ENCODE measurements at places on chromosomes 16 and 17.

DNA sequence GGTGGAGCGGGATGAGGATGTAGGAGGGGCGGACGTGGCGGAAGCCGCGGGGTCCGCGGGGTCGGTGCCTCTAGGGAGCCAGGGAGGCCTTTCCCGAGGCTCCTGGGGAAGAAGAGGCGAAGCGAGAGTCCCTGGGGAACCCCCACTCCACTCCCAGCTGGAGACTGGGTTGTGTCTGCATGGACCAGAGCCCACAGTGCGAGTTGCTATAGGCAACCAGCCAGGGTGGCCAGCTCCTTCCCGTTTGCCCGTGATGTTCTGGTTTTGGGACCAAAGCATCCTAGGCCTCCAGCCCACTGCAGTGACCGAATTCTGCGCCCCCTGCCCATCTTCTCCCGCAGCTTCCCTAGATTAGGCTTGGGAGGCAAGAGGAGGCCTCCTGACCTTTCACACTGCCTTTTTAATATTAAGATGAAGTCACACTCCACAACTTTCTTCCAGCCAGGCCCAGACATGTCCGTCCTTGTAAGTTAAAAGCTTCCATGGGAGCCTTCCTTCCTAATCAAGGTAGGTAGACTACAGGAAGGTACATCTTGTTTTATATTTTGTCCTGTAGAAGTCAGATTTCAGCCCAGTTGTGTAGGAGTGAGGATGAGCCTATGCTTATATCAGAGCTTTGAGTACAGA is 469 bp downstream of the AMZ2 start:
- no peak for DNase-seq

GRCh38 chr16:77330332-77331042 is 104.3 kb downstream of the ADAMTS18 start:
- DNase-seq: no peak

DNA sequence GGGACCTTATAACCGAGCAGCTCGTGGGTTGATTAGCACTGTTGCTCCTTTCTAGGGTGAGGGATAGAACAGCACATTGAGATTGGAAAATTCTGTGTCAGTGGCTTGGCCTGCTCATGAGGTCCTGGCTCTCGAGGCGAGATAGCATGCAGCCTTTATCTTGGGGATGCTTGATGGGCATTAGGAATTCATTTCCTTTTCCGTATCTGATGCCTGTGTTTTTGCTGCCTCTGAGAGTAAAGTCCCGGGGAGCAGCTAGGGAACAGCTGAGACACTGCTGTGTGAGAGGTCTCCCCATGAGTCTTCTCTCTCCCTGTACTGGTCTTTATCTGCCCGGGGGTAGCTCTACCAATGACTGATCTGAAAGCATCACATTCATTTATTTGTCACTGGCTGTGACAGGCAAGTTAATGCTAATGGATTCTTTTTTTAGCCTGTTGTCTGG is 14.5 kb downstream of the MSI2 start:
- no peak for DNase-seq

DNA sequence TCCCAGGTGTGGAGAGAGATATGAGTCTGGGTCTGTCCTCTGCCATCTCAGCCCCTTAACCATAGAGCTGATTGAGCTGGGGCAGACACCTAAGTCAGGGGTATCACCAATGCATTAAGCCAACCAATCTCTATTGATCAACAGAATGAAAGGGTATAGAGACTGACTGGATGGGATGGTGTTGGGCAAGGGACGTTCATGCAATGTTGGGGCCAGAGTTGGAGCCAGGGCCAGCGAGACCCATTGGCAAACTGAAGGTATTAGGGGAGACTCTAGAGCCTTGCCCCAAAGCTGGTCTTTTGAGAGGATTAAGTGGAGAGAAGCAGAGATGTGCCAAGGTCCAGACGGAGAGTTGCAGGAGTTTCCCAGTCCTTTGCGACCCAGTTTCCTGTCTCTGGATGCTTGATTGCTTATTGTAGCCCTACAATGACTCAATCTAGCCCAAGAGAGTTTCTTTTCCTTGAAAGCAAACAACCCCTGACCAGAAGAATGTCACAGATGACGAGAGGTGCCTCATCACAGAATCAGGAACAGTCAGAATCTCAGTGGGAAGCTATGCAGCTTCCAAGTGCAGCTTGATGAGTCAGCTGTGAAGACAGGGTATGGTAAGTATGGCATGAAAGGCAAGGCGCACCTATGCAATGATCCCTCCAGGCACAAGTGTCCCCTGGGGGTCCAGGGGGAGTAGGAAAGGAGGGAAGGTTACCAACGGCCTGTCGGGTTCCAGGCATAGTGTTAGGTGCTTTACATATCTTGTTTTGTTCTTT is 137.2 kb downstream of the UTP18 start:
- no peak for DNase-seq

DNA sequence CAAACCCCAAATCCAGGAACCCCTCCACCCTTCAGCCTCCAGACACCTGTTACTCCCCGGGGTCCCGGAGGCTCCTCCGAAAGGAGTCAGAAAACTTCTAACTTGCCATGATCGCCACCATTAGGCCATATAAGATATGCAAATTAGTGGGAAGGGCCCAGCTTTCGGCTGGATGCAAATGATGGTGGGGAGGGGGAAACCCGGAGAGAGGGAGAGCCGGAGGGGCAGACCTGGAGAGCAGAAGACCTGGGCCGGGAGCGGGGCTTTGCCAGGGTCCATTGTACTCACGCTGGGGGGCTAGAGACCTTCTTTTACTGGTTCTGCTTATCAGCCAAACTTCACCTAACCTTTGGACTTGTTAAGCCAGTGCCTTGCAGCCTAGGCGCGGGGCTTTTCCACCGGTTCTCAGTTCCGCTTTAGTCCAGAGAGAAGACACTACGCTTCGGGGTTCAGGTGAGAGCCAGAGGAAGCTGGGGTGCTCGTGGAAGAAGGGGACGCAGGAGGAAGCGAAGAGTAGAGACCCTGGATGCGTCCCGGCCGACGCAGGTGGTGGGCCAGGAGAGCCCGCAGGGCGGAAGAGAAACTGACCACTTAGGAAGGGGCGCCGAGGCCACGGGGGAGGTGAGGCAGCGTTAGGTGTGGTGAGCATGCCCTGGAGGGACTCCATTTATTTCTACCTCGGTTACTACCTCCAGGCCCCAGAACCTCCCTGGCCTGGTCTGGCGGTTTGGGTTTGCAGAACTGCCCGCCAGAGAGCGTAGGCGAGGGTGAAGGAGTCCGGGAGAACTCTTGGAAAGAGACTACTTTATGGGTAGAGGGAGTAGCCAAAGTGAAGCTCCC is at the start of gene HNF1B:
TSS of gene HNF1B (minus strand) at position 99 of the 840 bp plus-strand sequence. CDS start 175 bp downstream, outside the sequence.
- DNase-seq: peak; percentile 30

DNA sequence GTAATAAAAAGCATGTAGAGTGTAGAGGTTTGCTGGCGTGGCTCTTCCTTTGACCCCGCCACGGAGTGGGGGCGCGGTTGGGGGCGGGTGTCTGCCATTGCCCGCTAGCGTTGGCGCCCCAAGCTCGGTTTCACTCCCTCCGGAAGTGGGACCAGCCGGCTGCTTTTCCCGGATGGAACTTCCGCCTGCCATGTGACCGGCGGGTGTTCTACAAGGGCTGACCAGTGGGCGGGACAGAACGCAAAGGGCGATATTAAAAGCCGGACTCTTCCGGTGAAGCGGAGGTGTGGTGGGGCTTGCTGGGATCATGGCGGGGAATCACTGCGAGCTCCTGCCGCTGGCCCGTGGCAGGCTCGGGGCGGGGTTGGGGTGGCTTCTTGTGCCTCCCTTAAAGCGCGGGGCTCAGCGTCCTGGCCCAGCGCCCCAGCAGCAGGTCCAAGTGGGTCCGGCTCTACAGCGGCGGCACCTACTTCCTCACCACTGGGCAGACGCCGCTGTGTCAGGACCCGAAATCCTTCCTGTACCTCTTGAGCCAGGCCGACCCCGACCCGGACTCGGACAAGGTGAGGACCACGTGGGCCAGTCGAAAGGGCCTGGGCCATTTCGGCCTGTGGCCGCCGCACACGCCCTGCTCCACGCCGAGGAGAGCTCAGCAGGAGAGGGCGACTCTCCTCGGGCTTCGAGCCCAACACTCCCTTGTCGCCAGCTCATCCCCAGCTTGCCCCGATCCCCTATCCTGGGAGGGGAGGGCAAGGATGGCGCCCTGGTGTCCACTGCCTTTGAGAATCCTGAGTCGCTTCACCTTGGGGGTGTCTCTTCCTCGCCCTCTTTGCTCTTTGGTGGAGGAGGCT is 65.6 kb downstream of the PDPK1 start:
- DNase-seq: peak; percentile 87

DNA sequence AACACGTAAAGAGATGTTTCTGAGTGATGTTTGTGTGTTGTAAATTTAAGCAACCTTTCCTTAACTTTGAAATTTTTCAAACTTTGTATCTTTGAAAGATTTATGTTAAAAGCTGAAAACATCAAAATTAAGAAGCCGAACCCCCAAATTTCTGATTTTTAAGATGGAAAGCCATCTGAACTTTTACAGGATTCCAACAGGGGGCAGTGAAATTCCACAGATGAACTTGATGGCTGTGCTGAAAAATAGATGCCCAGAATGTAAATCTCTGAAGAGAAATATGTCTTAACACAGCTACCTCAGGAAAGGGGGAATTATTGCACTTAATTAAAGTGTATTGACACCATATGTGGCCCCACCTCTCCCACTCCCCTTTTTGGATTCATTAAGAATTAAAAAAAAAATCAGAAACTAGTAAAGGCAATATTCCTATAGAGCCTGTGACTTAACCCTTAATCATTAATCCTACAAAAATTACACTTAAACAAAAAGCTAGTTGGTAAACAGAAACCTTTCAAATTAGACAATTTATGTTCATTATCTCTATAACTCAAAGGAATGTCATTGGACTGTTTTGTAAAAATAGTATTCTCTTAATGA is 597.9 kb downstream of the KCNJ2 start:
- no peak for DNase-seq

GRCh38 chr17:35586569-35587073 is 501 bp upstream of the AP2B1 start:
- no peak for DNase-seq

DNA sequence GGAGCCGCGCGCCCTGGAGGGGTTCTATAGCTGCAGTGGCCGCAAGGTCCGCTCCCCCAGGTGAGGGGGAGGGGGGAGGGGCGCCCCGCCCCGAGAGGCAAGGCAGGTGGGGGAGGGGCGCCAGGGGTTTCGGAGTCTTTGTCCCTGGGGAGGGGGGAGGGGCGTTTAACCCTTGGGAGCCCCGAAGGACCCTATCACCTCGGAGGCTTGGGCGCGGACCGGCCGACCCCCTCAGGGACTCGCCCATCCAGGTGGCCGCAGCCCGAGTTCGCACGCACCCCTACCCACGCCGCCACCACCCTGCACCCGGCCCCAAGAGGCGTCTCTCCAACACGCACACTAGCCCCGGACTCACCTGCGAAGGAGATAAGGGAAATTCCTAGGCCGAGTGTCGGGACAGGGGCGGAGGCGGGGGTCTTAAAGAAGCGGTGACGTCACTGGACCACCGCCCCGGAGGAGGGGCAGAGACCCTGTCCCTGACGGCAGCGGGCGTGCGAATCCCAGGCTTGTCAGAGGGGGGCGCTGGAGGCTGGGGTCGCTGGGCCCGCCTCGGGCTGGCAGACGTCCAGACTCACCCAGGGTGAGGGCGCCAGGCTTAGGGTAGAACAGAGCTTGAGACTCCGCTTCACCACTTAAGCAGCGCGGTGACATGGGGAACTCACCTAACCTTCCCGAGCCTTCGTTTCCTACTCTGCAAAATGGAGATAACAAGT is at the start of gene CLDN6:
TSS of gene CLDN6 (minus strand) at position 390 of the 713 bp plus-strand sequence. CDS start 2,162 bp downstream, outside the sequence.
- no peak for DNase-seq

GRCh38 chr17:50719144-50719923 is at the start of gene LUC7L3:
LUC7L3 (plus strand) TSS chr17:50719603; CDS start chr17:50719733, 130 bp downstream.
- peak; percentile 75 for DNase-seq

DNA sequence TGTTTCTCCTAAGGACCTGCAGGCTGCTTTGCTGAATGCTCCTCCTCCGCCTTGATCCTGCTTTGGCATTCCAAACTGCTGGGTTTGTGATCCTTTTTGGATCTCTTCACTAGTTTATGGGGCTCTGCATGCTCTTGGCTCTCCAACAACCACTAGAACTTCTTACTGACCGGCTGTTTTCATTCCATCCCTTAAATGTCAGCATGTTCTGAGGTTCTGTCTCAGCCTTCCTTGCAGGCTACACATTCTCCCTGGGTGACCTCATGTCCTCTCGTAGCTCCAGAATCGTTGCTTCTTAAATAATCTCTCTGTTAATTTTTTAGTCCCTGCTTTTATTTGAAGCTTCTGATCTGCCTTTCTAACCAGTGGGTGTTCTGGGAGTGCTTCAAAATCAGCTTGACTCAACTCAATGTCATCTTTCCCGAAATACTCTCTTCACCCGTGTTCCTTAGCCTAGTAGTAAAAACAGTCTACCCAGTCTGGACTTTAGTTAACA is 119.0 kb upstream of the HS3ST2 start:
- DNase-seq: no peak

- no peak for DNase-seq
Measured at GRCh38 chr16:22633799-22634198, 123.1 kb downstream of the NPIPB5 start.

DNA sequence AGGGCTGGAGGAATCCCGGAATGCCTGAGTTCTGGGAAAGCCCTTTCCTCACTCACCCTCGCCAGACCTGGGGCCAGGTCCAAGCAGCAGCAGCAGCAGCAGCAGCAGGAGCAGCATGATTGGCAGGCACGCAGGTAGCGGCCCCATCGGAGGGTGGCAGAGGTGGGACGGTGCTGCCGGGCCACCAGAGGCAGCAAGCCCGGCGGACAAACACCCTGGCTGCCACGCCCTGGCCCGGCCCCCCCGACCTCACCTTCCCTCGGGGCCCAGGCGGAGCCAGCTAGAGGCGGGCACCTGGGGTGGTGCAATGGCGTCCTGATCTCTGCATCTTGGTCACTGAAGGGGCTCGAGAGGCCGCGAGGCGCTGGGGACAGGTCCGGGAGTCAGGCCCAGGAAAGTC is 122.4 kb downstream of the LAT start:
- no peak for DNase-seq

DNA sequence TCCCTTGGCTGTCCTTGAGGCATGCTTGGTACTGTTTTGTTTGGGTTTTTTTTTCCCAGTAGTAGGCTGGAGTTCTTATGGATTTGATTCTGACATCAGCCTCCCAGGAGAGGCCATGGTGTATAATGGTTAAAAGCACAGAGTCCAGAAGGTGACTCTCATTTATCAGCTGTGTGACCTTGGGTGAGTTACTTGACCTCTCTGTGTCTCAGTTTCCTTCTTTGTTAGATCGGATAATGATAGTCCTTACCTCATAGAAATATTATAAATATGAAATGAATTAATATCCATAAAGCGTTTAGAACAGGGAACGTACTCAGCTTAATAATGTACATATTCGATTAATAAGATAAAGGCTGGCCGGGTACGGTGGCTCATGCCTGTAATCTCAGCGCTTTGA is 370.7 kb upstream of the HSBP1 start:
- no peak for DNase-seq

DNA sequence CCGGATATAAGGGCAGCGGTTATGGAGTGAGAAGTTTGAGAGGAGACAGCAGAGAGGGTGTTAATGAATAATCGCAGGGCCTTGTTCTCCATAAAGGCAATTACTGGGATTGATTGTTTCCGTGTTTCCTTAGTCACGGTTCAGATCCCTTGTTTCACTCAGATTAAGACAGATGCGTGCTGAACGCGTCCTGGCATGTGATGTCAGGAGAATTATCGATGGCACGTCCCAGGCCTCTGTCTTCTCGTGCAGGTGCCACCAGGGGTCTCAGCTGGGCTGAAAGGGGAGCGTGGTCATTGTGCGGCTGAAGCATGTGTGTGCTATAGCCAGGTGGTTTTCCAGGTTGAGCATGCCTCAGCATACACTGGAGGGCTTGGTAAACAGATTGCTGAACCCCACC is 142.4 kb upstream of the NOL11 start:
- DNase-seq: no peak

GRCh38 chr16:67436640-67437193 is 5.8 kb downstream of the HSD11B2 start:
- no peak for DNase-seq
